NCI-H2029 treated with DMSO at 0.1 percent for 48 hours (cell line): ENCODE measurements at places on chromosomes 11 and 22.

- DNase-seq, result no peak
Measured at GRCh38 chr11:121104312-121104762, 3.3 kb downstream of the TECTA start.

- no peak for DNase-seq
Measured at GRCh38 chr11:19199771-19200170, 2.0 kb downstream of the CSRP3 start.

DNA sequence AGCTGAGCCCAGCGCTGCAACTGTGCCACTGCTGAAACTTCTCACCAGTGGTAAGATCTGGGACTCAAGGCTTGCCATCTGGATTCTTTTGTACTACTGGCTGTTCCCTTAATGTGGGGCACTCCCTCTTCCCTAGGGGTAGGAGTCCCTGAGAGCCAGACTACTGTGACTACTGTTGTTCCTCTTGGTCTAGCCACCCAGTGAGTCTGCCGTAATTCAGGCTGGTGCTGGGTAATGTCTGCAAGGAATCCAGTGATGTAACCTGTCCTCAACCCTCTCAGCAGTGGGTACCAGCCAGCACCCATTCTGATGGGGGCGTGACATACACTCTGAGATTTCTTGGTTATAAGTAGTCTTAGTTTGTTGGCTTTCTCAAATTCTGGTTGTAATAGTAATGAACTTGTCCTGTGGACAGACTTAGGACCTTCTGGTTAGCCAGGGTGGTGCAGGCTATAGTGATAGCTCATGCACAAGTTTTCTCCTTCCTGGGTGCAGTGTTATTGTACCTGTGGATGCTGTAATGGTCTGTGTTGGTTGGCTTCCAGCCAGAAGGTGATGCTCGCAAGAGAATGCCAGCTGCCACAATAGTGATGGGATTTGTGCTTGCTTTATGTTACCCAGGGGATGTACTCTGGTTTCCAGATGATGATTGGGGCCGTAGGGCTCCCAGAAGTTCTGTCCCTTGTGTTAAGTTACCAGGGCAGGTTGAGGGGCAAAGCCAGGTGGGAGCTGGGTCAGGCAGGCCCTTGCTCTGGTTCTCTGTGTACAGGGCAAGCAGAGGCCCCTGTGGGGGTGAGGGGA, 65.5 kb downstream of the ARHGAP42 start:
- DNase-seq, result peak; percentile 8

DNA sequence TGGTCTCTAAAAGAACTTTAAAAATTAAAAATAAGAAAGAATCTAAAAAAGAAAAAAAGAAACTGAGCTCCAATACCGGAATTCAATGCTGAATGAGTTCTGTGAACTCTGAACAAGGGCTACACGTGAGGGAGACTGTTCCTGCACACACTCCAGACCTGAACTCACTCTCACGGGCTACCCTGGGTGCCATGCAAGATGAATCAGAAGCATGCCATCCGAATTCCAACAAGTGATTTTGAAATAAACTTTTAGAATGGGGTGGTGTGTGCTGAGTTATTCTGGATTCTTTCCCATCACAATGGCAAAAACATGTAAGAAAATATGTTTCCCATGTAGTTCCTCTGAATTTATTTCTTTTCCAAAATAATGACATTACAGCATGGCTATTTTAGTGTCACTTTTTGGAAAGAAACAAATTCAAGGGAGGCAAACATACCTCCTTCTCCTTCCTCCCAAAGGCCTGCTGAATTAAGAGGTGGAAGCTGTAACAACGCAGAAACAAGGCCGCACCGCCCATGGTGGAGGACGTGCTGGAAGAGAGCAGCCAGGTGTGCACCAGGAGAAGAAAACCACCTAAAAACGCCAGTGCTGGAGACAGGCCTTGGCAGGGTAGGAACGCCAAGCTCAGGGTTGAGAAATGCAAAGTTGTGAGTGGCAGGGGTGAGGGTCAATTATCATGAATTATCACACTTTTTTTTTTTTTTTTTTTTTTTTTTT, 63.2 kb upstream of the ARFGAP3 start:
- DNase-seq, result no peak

GRCh38 chr11:75205564-75206020, 35.0 kb upstream of the TPBGL start:
- no peak for DNase-seq

DNA sequence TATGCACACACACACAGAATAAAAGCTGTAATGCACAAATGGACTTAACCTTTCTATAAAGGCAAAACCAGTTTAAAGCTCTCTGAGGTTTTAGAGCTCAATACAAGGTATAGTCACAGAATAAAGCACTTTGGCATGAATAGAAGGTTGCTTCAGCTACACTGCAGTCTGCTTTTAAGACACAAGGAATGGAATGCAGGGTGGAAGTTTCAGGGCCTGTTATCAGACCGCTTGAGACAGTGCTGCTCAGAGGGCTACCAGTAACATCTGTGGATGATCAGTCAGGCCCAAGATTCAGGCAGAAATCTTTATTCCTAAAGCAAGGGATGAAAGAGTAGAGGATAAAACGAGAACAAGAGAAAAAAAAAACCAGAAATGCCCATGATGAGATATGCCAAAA, 46.7 kb downstream of the CD44 start:
- no peak for DNase-seq

DNA sequence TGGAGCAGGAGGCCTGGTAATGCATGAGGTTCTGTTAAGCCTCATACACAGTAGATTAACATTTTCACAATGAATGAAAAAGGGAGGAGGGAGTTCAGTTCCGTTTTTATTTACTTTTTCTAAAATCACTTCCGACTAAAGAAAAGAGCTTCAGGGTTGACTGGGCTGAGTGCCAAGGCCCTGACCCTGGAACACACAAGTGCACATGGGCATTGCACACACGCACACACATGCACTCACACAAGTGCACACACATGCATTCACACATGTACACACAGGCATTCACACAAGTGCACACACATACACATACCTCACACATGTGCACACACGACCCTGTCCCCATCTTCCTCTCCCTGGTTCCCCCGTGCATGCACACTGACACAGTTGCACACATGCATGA, 303.3 kb downstream of the BRD1 start:
- no peak for DNase-seq

DNA sequence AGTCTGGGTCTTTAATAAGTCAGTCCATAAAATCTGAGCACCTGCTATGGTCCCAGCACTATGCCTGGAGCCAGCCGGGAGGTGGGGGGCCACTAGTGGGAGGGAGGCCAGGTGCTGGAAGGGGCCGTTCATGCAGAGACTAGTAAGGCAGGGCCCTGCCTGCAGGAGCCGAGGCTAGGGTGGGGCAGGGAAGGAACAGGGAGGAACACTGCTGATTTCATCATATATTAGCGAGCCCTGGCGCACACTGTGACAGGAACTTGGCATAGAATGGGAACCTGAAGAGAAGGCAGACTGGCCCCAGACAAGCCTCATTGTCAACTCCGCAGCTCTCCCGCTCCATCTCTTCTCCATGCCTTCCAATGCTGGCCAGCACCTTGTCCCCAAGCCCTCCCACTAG, 7.1 kb downstream of the VSIG10L2 start:
- DNase-seq, result no peak

DNA sequence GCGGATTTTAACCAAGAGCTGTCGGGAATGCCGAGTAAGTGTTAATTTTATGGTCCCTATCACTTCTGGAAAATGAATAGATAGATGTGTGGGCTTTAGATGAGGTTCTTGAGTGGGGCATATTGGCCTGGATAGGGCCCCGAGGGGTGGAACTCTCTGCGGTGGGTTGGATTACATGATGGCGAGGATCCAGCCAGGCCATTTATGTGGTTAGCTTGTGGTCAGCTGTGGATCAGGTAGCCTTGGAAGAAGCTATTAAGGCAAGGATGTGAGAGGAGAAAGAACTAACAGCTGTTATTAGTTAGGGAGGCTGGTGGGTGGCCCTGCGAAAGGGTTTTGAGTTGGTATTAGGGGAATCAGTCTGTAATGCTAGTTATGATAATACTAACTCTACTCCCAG, 268.4 kb downstream of the NELL1 start:
- no peak for DNase-seq

GRCh38 chr11:19450282-19450681, 209.5 kb upstream of the E2F8 start:
- no peak for DNase-seq

DNA sequence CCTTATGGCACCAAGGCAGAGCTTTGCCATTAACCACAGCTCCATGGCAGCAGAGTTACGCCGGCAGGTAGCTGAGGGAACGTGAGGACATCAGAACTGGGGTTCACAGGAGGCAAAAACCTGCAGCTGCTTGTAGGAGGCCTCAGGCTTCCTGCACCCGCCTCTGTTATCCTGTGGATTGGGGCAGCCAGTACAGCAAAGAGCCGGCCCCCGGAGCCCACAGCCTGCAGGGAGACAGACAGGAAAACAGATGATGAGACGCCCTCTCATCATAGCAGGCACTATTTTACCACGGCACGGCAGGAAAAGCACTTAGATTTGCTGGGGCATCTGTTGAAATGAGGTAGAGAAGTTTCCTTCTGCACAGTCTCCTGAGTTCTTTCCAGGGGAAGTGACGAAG, 870.3 kb downstream of the TBC1D22A start:
- no peak for DNase-seq

DNA sequence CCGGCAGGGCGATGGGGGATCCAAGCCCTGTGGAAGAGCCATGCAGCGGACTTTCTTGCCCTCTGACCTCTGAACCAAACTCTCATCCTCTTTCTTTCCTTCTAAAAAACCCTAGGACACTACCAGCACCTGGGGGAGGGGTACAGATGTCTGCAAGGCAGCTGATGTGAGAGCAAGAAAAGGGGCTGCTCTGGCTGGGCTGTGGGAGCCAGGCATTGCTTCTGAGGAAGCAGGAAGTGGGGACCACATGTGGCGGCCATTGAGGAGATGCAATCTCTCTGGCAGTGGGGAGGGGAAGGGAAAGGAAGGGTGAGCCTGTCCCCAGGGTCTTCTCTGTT, 36.0 kb downstream of the FAM83F start:
- DNase-seq, result no peak

DNA sequence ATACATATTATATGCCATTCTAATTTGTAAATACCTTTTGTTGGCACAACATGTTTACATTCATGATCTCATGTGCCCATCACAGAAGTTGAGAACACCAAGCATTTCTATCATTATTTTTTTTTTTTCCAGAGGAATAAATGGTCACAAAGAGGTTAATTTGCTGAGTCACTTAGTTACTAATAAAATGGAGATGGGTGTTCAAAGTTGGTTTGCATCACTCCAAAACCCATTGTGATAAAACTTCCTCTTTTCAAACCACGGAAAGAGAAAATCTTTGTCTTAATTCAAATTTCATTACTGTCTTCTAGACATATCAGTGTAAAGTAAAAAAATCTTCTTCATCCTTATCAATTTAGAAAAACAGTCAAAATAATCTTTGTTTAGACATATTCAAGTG, 636.8 kb upstream of the CCDC179 start:
- no peak for DNase-seq

DNA sequence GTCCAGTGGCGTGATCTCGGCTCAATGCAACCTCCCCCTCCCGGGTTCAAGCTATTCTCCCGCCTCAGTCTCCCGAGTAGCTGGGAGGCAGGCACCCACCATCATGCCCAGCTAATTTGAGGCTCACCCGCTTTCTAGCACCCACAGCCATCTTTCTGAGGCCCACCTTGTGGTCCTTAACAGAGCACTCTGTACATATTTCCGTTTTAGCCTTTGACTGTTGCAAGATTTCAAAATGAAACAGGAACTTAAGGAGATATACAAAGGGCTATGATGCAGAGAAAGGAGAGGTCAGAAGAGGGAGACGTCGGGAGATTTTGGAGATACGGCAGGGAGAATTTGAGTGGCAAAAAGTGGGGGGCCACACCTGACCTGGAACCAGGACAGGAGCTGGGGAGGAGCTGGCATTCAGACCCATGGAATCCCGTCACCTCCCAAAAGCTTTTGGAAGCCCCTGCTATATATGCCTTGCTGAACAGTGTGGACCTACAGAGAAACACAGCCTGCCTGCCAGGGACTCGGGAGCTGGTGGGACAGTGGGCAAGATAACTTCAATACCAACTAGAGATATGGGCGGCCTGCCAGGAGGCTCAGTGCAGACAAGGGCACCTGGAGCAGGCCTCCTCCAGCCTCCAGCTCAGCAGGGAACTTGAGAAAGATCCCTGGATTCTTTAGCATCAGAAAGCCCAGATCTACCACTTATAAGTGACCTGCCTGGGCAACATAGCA, 8.0 kb upstream of the CLCF1 start:
- no peak for DNase-seq

- no peak for DNase-seq
Measured at GRCh38 chr11:17328871-17329494, 22.6 kb upstream of the NCR3LG1 start.

DNA sequence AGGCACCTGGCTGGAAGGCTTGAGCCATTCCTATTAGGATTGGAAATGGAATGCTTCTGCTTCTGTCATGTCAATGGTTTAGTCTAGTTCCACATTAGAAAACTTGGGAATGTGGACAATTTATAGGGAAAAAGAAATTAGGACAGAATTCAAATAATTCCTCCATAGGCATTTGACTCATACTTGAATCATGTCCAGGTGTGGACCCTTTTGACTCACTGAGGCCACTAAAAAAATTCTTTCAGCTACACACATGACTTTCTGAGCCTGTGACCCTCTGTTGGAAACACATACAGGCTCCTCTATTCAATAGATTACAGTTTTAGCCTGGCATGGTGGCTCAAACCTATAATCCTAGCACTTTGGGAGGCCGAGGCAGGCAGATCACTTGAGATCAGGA, 100.5 kb downstream of the RASSF10 start:
- no peak for DNase-seq

GRCh38 chr11:37695283-37695682, 1097.2 kb upstream of the RAG2 start:
- no peak for DNase-seq

GRCh38 chr22:37406441-37407235, 20.6 kb downstream of the ELFN2 start:
- DNase-seq, result no peak

DNA sequence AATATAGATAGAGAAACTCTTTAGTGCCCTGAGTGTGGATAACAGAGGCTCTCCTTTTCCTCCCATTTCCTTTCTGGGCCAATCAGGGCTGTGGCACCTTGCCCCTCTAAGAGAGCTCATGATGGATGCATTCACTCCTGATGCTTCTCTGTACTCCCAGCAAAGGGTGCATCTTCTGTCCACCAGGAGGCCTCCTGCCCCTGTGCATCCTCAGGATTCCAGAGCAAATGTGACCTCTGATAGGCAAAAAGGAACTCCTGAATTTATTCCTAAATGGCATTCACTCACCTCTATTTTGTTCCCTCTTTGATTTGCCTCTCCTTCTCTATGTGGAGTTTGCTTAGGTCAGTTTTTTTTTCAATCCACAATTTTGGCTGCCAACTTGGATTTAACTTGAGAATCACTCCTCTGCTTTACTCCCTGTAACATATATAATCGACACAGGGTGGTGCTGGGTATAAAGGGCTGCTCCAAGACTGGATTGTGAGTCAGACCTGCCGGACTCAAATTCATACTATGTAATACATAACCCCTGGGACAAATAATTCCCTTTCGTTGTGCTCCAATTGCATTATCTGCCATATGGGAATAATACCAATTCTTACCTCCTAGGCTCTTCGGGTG, 1.1 kb upstream of the MRGPRX4 start:
- no peak for DNase-seq
